ENCODE measurements at places on chromosomes 2 and 18.

DNA sequence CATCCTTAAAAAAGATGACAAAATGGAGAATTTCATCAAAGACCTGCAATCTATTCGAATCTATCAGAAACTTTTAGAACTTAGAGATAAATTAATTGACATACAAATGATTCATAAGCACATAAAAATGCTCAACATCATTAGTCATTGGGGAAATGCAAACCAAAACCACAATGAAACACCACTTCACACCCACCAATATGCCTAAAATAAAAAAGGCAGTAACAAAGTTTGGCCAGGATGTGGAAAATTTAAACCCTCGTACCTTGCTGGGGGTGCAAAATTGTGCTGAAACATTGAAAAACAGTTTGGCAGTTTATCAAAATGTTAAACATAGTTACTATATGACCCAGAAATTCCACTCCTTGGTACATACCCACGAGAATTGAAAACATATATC lies 11.5 kb upstream of the EIF2AK3 start:
- H3K36me3 ChIP-seq = peaks cover 16% of the 10 kb centered on the region
- no peaks in the 10 kb centered on the region for H3K27me3 ChIP-seq
- DNase-seq = no peak

DNA sequence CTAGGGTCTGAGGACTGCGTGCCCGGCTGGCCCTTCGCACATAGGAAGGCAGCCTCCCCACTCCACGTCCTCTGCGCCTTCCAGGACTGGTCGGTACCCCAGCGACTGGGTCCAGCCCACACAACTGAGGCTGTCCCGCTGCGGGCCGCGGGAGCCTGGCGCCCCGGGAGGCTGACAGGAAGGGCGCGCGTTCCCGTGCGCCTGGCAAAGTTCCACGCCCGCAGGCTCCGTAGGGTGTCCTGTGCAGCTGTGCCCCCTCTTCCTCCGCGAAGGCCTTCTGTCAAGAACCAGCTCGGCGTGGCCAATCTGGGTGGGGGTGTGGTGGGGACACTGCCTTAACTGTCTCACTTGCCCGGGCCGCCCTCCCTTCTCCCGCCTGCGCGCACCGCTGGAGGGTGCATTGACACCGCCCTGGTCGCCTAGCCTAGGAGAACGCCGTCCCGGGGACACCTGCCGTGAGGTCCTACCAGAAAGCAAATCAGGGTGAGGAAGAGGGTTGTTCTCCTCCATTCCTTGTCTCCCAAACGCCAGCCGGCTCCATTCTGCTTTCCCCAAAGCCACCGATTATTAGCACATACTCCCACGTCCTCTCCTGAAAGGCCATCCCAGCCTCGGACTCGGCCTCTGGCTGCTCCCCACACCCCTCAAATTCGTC lies 618 bp upstream of the LYPD1 start:
- no peaks in the 10 kb centered on the region for H3K4me1 ChIP-seq
- no peak for DNase-seq
- no peaks in the 10 kb centered on the region for H3K36me3 ChIP-seq
- peaks cover 20% of the 10 kb centered on the region for H3K27me3 ChIP-seq
- no peak overlapping the region for H3K27ac ChIP-seq
- no peak overlapping the region for H3K4me3 ChIP-seq

- H3K27ac ChIP-seq = no peak overlapping the region
- H3K4me1 ChIP-seq = peaks cover 4% of the 10 kb centered on the region
- no peak for DNase-seq
- H3K4me3 ChIP-seq = no peak overlapping the region
These were observed 39.7 kb upstream of the HDAC4 start for GRCh38 chr2:239440511-239440959.

DNA sequence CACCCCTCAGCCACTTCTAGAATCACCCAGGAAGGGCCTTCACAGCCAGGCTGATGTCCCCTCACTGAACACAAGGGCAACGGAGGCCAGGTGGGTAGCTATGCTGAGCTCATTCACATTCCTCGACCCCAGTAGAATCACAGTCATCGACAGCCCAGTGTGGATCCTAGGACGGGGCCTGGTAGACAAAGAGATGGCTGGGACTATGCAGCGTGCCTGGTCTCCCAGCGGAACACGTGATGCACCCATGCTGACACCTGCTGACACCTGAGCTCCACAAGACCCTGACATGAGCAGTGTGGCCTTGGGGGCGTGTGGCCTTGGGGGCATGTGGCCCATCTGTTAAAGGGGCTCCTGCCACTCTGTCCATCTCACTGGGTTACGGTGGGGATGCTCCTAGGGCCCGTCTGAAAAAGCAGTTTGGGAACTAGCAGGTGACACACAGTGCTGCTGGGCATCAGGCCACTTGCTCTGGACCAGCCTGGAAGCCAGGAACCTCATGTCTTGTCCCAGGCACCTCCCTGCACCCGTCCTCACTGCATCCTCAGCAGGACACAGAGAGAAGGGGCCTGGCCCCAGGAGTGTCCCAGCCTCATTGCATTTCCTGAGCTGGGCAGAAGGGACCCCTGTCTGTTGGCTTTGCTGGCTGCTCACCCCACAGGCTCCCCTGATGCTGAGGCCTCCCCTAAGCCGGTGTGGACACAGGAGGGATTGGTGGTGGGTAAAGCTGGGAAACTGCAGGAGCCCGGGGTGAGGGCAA lies 9.7 kb downstream of the ECEL1 start:
- no peak overlapping the region for H3K4me3 ChIP-seq
- no peak for DNase-seq
- no peaks in the 10 kb centered on the region for H3K4me1 ChIP-seq
- no peaks in the 10 kb centered on the region for H3K36me3 ChIP-seq
- H3K27me3 ChIP-seq = peaks cover 5% of the 10 kb centered on the region

Measured in activated T-helper 2 cell treated with anti-CD3 and anti-CD28 coated beads, Interferon-gamma antibody, Interleukin-2, Interleukin-4, amounts not matched to agents 10 μg/mL and 5 μg/mL and 100 μg/mL, durations not matched to agents 14 hours and 24 hours and 36 hours (primary cell).